DND-41 (cell line): ENCODE measurements at places on chromosomes 13 and 19.

GRCh38 chr13:108267347-108267746, 2.2 kb upstream of the TNFSF13B start:
- no peak for DNase-seq

DNA sequence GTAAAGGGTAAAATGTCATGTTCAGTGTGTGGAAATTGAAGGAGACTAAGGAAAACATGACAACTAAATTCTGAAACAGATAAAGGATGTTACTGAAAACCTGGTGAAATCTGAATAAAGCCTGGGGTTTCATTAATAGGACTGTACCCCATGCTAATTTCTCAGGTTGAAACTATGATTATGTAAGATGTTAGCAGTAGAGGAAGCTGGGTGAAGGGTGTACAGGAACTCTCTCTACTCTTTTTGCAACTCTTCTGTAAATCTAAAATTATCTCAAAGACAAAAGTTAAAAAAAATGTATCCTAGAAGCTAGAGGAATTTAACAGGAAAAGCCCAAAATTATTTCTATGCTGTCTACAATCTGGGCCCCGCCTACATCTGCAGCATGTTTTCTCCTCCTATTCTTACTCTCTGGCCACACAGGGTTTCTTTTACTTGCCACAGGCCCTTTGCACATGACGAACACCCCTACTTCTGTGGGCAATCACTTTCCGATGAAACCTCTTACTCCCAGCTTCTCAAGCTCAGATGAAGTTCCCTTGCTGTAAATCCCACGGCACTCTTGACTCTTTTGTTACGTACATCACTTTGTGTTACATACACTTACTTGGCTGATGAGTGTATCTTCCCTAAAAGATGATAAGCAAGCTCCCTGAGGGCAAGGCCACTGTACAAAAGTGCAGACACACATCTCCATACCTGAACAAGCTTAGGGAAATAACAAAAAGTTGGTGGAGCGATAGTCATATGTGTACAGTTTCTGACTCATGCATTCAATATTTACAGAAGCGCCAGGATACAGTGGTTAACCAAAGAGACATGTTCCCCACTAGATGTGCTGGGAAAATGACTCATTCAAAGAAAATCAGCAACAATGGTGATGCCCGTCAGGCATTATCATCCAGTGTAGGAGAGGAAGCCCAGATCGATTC, 32.6 kb downstream of the RUBCNL start:
- DNase-seq = no peak

DNA sequence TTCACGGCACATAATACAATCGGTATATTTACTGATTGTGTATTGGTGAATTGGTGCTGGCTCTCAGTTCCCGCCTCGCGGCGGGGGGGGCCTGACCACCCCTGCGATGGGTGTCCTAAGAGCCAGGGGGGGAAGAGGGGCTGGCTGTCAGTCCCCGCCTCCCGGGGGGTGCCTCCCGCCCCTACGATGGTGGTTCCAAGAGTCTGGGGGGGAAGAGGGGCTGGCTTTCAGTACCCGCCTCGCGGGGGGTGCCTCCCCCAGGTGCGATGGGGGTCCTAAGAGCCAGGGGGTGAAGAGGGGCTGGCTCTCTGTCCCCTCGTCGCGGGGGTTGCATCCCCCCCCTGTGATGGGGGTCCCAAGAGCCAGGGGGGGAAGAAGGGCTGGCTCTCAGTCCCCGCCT, 2321.8 kb upstream of the PCDH20 start:
- no peak for DNase-seq

- no peak for DNase-seq
Measured at GRCh38 chr19:33763633-33764371, 32.9 kb upstream of the KCTD15 start.

DNA sequence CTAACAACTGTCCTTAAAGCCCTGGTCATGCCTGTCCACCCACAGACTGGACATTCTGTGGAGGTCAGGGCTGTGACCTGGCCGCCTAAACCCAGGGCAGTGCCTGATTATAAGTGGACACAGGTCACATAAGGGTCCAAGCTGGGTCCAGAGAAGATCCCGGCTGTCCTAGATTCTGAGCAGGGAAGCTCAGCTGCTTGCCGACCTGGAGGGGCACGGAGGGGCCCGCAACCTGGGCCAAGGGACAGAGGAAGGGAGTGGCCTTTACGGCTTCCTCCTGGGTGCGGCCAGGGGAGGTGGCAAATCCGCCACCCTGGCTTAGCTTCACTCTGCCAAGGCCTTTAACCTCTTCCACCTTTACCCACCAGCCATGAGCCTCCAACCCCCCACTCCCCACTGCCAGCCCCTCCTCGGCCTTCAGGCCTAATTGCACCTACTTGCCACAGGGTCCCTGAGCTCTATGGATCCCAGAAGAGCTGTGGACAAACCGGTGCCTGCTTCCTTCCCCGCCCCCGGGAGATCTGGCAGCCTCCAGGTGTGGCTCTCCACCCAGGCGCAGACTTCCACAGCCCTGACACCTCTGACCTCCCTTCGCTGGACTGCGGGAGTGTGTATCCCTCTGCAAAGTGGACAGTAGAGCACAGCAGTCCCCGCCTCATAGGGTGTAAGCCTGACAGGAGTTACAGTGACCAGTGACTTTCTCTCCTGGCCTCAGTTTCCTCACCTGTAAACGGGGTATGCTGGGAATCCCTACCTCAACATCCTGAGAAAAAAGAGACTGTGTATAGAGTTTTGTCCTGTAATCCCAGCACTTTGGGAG, 1.7 kb downstream of the CD320 start:
- peak; percentile 6 for DNase-seq

- DNase-seq = no peak
Measured at GRCh38 chr13:82477436-82477835, 1404.8 kb downstream of the SLITRK1 start.

GRCh38 chr13:21320642-21321034, 138.5 kb downstream of the ZDHHC20 start:
- DNase-seq = no peak

- no peak for DNase-seq
Measured at GRCh38 chr13:93637852-93638251, 411.2 kb downstream of the GPC6 start.
